Kidney capillary endothelial cell (primary cell): ENCODE measurements at places on chromosomes 6 and 20.

GRCh38 chr6:135640449-135641111, 143.0 kb upstream of the AHI1 start:
- DNase-seq = no peak

DNA sequence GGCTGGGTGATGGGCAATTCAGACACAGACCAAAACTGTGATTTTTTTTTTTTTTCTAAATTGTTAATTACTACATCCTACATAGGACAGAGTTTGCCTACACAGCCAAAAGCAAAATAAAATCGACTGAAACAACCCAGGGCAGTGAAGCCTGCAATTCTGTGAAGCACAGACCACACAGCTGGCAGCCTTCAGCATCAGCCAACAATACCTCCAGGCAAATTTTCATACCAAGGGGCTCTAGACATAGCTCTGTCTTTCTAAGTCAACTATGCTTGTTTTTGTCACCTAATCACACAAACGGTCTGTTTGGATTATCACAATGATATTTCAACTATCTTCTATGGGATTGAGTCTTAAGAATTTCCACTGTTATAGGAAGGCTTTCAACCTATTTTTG, 17.6 kb downstream of the RMND1 start:
- DNase-seq = no peak

DNA sequence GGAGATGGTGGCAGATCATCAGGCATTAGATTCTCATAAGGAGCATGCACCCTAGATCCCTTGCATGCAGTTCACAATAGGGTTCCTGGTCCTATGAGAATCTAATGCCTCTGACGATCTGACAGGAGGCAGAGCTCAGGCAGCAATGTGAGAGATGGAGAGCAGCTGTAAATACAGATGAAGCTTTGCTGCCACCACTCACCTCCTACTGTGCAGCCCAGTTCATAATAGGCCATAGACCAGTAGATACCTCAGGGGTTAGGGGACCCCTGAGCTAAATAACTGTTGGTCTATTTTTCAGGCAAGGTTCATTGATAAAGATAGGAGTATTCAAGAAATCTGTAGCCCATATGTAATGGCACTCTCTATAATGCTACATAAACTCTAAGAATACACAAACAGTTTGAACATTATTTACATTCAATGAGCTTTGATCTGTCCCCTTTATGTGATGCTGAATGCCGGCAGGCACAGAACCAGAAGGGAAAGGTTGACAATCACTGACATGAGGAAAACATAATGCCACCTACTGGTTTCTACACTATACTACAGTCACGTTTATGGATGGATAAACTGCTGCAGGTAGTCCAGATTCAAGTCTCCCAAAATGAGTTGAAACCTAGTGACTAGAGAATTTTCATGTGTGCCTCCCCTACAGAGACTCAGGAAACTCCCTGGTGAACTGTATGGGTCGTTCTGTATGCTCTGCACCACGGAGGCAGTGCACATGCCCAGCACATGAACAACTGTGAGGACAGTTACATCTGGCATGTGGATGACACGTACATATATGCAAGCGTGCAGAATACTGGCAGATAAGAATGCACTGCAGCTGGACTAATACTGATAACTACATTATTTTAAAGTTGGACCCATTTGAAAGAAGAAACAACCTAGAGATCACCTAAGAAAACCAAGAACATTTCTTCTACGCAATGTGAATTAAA, 72.0 kb downstream of the DST start:
- peak; percentile 29 for DNase-seq

- no peak for DNase-seq
Observed at GRCh38 chr6:48183811-48184605, 73.0 kb upstream of the PTCHD4 start.

- no peak for DNase-seq
Observed at GRCh38 chr6:37365791-37366190, 12.0 kb downstream of the RNF8 start.

DNA sequence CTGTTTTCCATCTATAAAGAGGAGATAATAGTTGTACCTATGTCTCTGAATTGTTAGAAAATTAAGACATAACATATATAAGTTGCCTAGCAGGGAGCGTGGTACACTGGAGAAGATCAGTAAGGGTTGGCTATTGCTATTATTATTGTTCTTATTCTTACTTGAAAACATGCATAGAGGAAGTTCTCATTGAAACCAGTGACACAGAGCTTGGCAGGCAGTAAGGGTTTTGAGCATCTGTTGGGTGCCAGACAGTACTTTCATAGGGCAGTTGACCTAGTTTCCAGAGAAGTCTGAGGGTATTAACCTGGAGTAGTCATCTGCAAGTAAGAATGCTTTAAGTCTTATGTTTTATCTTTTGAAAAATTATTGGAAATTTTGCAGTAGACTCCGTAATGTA, 13.3 kb upstream of the SGK1 start:
- no peak for DNase-seq

DNA sequence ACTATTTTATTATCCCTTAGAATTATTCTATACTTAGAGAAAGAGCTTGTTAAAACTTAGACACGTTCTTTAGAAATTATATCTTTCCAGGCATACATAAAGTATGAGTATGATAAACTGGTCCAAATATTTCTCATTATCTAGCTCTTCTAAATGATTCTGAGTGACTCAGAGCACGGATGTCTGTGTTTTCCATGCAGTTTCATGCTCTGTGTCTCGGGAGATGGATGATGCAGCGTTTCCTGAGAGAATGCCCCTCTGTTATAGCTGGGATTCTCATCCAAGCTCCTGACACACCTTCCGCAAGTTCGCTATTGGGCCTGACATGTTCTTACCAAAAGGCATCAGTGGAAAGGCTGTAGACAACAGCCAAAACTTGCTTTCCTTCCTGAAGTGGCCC, 19.3 kb downstream of the SIRT5 start:
- DNase-seq = peak; percentile 18

- no peak for DNase-seq
Observed at GRCh38 chr6:90186026-90186425, 110.6 kb downstream of the BACH2 start.

- no peak for DNase-seq
Observed at GRCh38 chr6:129843573-129843972, 17.5 kb downstream of the TMEM244 start.

GRCh38 chr6:122494665-122495272, 23.2 kb upstream of the SERINC1 start:
- no peak for DNase-seq

GRCh38 chr6:133637436-133637835, 251.5 kb upstream of the TCF21 start:
- no peak for DNase-seq
